Stimulated activated CD8-positive, alpha-beta memory T cell treated with anti-CD3 and anti-CD28 coated beads, Interleukin-7, amount 100 ng/mL, for 24 hours (primary cell): ENCODE measurements at places on chromosomes 12 and 14.

GRCh38 chr12:132319991-132320570 is 9.3 kb downstream of the GALNT9 start:
- no peak for DNase-seq

DNA sequence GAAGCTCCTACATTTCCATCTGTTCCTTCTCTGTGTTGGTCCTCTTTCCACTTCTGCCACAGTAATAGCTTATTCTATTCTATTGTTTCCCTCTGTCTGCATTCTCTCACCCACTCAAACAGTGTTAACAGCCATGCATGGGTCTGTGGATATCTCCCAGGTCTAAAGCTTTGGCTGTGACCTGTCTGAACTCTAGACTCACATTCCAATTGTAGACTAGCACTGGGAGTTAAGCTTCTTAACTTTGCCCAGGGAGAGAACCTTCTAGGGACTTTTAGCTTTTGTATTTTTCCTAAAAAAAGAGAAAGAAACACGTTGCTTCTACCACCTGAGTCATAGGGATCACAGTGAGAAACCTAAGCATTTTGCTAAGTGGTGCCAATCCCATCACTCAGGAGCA is 36.7 kb downstream of the PTPRR start:
- no peak for DNase-seq

DNA sequence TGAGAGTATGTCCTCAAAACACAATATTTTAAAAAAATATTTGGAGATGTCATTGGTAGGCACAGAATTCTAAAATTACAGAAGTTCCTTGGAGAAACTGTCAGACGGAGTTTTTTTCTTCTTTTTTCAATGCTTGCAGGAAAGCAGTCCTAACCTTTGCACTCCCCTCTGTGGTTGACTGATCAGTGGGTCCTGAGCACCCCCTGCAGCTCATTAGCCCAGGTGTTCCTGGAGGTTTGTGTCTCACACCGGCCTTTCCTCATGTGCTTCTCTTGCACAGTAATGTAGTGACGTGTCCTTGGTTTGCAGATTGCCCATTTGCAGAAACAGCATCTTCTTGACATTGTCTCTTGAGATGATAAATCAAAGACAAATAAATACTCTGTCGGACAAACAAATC is 513.0 kb downstream of the TMEM121 start:
- peak; percentile 33 for DNase-seq

DNA sequence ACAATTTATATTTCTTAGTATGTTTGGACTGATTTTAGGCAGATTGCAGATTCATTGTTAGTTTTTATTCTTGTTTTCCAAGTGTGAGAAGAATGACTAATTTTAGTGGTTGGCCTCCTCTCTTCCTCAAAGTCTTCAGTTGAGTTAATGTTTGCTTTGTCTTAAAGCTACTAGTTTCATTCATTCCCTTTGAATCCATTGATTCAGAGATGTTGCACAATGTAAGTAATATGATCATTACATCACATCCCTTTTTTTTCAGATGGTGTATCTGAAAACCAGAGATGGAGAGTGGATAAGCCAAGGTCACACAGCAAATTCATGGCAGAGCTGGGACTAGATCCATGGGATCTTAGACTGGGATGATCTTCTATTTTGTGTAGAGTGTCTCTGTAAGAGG is 577.5 kb downstream of the BCL11B start:
- DNase-seq, result no peak

DNA sequence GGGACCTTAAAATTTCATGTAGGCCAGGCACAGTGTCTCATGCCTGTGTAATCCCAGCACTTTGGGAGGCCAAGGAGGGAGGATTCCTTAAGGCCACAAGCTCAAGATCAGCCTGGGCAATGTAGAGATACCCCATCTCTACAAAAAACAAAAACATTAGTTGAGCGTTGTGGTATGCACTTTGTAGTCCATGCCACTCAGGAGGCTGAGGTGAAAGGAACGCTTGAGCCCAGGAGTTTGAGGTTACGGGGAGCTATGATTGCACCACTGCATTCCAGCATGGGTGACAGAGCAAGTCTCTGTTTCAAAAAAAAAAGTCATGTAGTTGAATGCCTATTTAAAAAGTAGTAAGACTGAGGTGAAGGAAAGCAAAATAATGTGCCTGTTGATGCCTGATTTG is 83.5 kb downstream of the TTC6 start:
- no peak for DNase-seq

- DNase-seq, result no peak
These were observed 389.9 kb downstream of the RPS29 start for GRCh38 chr14:49196327-49196726.

GRCh38 chr14:93984987-93985410 is 8.6 kb upstream of the ASB2 start:
- DNase-seq, result no peak

DNA sequence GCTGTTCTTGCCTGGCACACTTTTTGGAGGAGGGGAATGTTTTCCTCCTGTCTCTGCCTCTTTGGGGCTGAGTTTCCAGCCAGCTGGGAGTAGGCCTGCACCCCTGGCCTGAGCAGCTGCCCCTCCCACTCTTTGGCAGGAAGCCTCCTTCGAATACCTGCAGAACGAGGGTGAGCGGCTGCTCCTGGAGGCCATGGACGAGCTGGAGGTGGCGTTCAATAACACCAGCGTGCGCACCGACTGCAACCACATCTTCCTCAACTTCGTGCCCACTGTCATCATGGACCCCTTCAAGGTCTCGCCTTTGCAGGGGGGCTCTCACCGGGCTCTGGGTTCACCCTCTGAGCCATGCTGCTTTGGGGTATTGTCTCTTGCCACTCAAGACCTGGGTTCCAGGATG is 69.4 kb downstream of the FOXN4 start:
- no peak for DNase-seq

- DNase-seq, result no peak
These were observed 5.1 kb downstream of the GPRC5D start for GRCh38 chr12:12946686-12947355.
